ENCODE measurements at places on chromosomes 1 and 21.

- DNase-seq, result no peak
Measured at GRCh38 chr1:35558374-35559316, 1.0 kb downstream of the NCDN start.

- no peak for DNase-seq
Measured at GRCh38 chr1:223225481-223225880, 82.4 kb upstream of the TLR5 start.

GRCh38 chr1:30511991-30512913 lies 211.1 kb downstream of the MATN1 start:
- no peak for DNase-seq

- no peak for DNase-seq
Measured at GRCh38 chr1:163186862-163187261, 15.9 kb downstream of the RGS5 start.
